ENCODE measurements at places on chromosomes 2 and 18. TPM values are rescaled to one million over a fixed set of nuclear protein-coding genes. Genes with fewer than 3 reads are reported as not detected.

MYL1 gene
- polyA plus RNA-seq: 1.2 TPM

- H3K27ac ChIP-seq: no peak overlapping the region
- no peak for DNase-seq
- H3K27me3 ChIP-seq: no peaks in the 10 kb centered on the region
- no peaks in the 10 kb centered on the region for H3K36me3 ChIP-seq
- no peaks in the 10 kb centered on the region for H3K4me1 ChIP-seq
Observed at GRCh38 chr2:191383486-191383885, 138.3 kb downstream of the MYO1B start.

DNA sequence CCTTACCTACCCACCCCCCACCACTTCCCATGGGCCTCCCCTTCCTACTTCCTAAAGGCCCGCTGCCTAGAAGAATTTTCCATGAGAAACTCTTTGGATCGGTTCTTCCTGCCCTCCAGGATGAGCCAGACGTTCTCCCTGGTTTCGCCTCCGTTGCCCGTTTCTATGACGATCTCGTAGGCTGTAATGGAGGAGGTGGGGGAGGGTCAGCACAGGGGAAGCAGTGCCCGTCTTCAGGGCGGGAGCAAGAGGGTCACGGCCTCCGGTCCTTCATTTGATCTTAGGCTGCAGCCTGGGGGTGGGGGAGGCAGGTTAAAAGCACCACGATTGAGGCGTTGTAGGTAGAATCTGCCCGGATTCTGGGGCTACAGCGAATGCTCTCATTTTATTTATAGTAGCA, 172.0 kb downstream of the LOXHD1 start:
- H3K36me3 ChIP-seq: no peaks in the 10 kb centered on the region
- no peak overlapping the region for H3K27ac ChIP-seq
- no peak for DNase-seq
- H3K4me1 ChIP-seq: peaks cover 4% of the 10 kb centered on the region
- H3K4me3 ChIP-seq: no peak overlapping the region

DNA sequence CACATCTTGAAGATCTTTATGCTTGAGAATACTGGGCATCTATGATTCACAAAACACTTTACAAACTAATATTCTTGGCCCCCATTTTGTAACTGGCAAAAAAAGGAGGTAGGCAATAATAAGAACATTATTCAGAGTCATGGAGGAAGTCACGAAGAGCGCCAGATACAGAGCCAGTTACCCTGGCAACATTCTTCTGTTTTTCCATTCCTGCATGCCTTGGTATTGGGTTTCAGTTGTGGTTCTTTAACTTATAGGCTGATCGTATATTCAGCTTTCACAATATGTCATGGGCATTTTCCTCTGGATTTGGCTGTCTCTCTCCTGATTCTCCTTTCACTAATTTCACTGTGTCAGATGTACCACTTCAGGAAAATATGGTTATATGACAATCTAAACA, 234.7 kb downstream of the HRH4 start:
- H3K36me3 ChIP-seq: no peaks in the 10 kb centered on the region
- no peak for DNase-seq
- no peak overlapping the region for H3K27ac ChIP-seq

- no peak overlapping the region for H3K27ac ChIP-seq
- no peak overlapping the region for H3K4me3 ChIP-seq
- no peaks in the 10 kb centered on the region for H3K27me3 ChIP-seq
- no peaks in the 10 kb centered on the region for H3K4me1 ChIP-seq
- DNase-seq: no peak
Observed at GRCh38 chr2:235287375-235287733, 206.5 kb upstream of the AGAP1 start.

DNA sequence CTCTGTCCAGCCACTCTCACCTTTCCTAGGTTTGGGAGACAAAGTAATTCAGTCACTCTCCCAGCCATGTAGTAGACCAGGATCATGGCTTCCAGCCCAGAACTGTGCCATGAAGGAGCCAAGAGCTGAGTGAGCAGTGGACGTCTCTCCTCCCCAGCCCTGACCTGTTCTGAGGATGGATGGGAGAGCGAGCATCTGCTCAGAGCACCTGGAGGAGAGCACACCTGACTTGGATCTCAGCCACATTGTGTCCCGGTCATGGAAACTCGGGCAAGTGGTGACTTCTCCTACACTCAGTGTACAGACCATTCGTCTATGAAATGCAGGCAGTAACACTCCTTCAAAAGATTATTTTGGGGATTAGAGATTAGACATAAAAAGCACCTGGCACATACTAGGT, 299.7 kb downstream of the TNS1 start:
- no peak overlapping the region for H3K27ac ChIP-seq
- no peak overlapping the region for H3K4me3 ChIP-seq
- no peaks in the 10 kb centered on the region for H3K27me3 ChIP-seq
- no peak for DNase-seq

DNA sequence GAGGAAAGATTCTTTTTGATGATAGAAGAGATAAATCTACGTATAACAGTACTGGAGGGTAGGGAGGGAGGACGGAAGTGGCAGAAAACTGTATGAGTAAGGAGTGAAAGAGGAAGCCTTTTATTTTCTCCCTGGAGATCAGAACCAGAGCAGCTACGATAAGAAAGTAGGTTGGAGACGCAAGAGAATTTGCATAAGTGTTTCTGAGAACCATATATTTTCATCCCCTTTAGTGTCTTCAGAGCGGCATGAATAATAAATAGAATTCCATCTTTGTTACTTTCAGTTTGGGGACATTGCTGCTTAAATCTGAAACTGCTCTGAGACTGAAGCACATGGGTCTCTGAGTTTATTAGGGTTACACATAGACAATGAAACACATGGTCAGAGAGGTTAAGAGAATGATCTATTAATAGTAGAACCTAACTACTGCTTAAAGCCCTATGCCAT, 230.2 kb upstream of the TNP1 start:
- H3K4me1 ChIP-seq: no peaks in the 10 kb centered on the region
- DNase-seq: no peak
- no peak overlapping the region for H3K27ac ChIP-seq
- H3K4me3 ChIP-seq: no peak overlapping the region

- no peak overlapping the region for H3K27ac ChIP-seq
- H3K4me3 ChIP-seq: no peak overlapping the region
- H3K4me1 ChIP-seq: no peaks in the 10 kb centered on the region
- no peaks in the 10 kb centered on the region for H3K27me3 ChIP-seq
Observed at GRCh38 chr2:217527590-217528202, 475.1 kb downstream of the TNS1 start.

GRCh38 chr18:69674966-69675365, 272.7 kb downstream of the CD226 start:
- H3K4me3 ChIP-seq: no peak overlapping the region
- no peaks in the 10 kb centered on the region for H3K27me3 ChIP-seq
- no peak for DNase-seq
- no peaks in the 10 kb centered on the region for H3K36me3 ChIP-seq

DNA sequence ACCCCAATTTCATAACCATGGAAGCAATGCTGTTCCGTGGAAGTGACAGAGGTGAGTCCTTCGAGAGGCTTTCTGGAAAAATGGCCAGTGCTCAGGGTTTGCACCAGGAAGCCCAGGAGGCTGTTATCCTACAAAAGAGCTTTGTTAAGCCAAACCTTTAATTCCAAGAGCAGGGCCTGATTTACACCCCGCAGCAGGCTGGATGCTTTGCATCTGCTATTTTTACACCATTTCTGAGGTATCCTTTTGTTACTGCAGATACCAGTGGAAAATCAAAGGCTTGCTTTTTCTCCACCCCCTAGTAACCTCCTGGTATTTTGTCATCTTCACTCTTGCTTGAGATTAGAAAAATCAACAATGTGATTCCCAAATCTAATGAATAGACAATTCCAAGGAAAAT, 380.6 kb downstream of the SOX11 start:
- no peaks in the 10 kb centered on the region for H3K36me3 ChIP-seq
- DNase-seq: no peak
- H3K4me3 ChIP-seq: no peak overlapping the region
- H3K4me1 ChIP-seq: peaks cover 21% of the 10 kb centered on the region
- peak overlapping the region; percentile 92 for H3K27ac ChIP-seq

DNA sequence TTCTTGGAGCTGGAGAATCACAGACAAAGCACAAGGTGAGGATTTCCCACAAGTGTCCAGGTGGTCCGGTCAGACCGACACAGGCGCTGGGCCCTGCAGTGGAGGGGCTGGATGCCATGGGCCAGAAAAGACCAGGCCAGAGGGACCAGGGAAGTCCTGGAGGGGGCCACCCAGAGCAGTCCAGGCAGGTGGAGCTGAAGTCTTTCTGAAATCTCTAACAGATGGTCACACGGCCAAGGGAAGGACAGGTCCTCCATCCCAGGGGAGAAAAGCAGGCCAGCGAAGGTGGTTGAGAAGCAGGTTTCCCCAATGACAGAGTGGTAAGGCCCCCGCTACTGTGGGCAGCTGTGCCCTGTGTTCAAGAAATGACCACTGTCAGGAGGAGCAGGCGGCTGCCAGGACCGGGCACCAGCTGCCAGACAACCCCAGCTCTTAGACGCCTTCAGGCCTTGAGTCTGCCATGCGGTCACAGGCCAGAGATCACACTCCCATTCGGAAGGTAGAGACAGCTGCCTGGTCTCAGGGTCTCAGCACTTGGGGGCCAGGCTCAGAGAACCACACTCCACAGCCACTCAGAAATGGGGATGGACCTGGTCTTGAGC, 25.9 kb downstream of the HS1BP3 start:
- no peak overlapping the region for H3K4me3 ChIP-seq
- H3K4me1 ChIP-seq: peaks cover 49% of the 10 kb centered on the region
- H3K27me3 ChIP-seq: no peaks in the 10 kb centered on the region
- peak overlapping the region; percentile 15 for H3K27ac ChIP-seq

RPIA gene
- polyA plus RNA-seq: 16.9 TPM

- DNase-seq: peak; percentile 26
- H3K36me3 ChIP-seq: no peaks in the 10 kb centered on the region
- H3K4me1 ChIP-seq: no peaks in the 10 kb centered on the region
- H3K4me3 ChIP-seq: no peak overlapping the region
- H3K27me3 ChIP-seq: no peaks in the 10 kb centered on the region
Observed at GRCh38 chr2:124081154-124081716, 56.1 kb downstream of the CNTNAP5 start.

FAM237A gene
- 0.36 TPM for polyA plus RNA-seq

- no peak overlapping the region for H3K27ac ChIP-seq
- peaks cover 3% of the 10 kb centered on the region for H3K36me3 ChIP-seq
- no peaks in the 10 kb centered on the region for H3K27me3 ChIP-seq
- H3K4me3 ChIP-seq: no peak overlapping the region
- H3K4me1 ChIP-seq: no peaks in the 10 kb centered on the region
Observed at GRCh38 chr2:161177969-161178368, 17.7 kb downstream of the TANK start.
